CD4-positive, alpha-beta T cell treated with Interleukin-6 at 100 ng/mL for 8 hours (primary cell): ENCODE measurements at places on chromosomes 4 and X.

- DNase-seq, result no peak
These were observed 263.7 kb upstream of the ARX start for GRCh38 chrX:25279510-25279909.

DNA sequence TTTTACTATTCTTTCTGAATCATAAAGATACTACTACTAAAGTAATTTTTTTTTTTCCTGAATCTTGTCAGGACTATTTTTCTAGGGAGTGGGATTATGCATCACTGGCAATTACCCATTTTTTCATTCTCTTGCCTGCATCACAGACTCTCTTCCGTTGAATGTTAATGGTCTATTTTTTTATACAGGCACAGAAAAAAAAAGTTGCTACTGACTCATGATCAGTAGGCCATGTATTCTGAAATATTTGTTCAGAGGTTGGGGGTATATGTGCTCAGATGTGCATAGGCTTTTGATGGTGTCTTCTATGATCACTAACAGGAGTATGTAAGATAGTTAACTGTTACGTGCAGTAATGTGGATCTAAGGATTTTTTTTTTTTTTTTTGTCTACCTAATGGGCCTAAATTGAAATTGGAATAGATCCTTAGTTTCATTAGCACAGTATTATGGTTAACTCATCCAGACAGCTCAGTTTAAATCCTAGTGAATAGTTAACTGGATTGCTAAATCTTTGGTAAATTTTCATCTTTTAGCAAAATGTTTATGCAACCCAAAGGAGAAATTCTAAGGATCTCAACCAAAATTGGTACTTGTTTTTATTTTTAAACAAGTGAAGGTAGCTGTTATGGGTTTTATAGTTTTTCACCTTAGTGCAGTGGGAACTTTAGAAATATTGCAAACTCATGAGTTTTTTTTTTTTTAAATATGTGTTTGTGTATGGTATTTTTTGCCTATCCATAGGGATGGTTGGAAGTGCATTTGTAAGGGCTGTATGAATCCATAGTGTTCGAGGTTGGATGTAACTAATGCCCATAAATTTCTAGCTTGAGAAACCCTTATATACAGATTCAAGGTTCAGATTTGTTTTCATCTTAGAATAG, 12.1 kb downstream of the BMP2K start:
- no peak for DNase-seq

DNA sequence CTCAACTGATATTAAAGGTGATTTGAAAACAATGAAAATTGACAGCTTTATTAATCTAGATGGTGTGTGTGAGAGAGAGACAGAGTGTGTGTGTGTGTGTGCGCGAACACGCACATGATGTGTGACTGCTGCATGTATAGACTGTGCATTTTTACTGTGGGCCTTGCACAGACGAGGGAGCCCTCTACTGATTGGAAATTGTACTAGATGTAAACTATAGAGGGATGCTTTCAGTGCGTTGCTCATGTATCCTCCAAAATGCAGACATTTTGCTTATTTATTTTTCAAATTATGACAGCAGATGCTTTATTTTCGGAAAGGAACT, 168.4 kb upstream of the GK2 start:
- no peak for DNase-seq

GRCh38 chr4:120694973-120695372, 227.6 kb downstream of the PRDM5 start:
- DNase-seq, result no peak

GRCh38 chrX:129144172-129145038, 378.9 kb downstream of the SMARCA1 start:
- no peak for DNase-seq

GRCh38 chr4:123233136-123233768, 163.3 kb upstream of the SPRY1 start:
- no peak for DNase-seq

DNA sequence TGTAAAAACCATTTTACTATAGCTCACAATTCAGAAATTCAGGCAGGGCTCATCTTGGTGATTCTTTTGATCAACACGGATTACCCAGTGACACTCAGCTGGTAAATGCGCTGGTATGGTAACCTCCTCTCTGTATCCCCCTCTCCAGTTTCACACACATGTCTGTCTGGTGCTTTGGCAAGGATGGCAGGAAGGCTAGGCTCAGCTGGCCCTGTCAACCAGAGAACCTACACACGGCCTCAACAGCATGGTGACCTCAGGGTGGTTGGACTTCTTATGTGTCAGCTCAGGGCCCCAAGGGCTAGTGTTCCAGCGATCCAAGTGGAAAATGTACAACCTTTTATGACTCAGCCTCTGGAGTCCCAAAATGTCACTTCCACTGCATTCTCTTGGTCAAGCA, 55.7 kb upstream of the EOLA2 start:
- no peak for DNase-seq

DNA sequence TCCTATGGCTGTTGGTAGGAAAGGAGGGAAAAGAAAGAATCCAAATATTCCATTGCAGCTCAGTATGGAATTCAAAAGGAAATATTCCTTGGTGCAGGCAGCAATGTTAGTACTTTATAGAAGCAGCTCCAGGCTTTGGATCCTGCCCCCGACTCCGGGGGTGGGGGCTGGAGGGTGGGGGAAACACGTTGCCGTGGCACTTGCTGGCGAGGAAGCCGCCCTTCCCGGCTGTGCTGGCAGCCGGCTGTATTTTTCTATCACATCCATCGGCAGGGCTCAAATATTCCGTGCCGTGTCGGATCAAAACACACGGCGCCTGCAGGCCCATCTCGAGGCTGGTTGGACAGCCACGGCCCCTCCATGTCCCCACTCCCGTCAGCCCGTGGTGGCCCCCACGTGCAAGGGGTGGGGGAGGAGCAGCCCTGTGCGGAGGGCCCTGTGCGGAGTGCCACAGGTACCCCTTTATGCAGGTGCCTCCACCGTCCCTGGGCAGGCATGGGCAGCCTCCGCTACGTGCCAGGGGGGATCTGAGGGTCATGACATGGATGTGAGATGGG, 5.8 kb downstream of the ADRA2C start:
- no peak for DNase-seq

DNA sequence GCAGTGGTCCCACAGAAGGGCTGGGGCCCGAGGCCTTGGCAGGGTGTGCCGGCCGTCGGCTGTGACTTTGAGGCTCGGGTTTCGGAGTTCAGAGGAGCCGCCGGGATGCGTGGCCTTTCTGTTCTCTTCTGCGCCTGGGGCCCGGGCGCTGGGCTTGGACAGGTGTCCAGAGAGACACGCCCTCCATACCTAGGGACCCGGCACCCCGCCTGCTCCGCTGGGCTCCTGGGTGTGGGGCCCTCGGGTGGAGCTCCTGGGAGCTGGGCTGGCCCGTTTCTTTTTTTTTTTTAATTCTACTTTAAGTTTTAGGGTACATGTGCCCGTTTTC, 11.3 kb downstream of the FGFRL1 start:
- DNase-seq, result no peak

DNA sequence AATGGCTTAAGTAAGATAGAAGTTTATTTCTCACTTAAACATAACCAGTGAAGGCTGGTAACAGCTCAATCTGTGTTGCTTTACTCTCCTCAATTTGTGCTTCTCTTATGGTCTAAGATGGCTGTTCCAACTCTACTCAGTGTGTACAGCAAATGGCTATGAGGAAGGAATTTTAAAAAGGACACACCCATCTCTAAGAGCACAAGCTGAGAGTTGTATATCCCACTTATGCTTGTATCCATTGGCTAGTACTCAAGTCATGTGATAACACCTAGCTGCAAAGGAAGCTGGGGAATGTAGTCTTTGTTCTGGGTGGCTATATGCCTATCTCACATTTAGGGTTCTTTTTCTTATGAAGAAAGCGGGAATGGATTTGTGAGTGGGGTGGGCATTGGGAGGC, 63.3 kb downstream of the GPAT3 start:
- no peak for DNase-seq

DNA sequence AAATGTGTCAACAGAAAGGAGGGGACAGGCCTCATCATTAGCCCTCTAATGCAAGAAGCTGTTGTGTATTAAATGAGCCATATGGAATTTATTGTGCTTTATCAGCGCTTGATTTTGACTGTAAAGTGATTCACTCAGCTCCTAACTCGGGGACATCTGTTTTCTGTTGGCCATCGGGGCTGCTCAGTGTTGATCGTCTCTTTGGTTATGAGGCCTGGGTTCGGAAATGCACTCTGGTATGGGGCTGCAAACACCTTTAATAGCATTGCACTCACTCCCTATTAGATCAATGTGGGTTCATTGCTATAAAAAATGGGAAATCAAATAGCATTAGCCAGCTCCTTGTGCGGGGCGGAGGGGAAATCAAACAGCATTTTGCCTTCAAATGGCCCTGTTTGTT, 6.4 kb downstream of the ARX start:
- DNase-seq, result no peak
